ENCODE measurements at places on chromosomes 11 and 22.

DNA sequence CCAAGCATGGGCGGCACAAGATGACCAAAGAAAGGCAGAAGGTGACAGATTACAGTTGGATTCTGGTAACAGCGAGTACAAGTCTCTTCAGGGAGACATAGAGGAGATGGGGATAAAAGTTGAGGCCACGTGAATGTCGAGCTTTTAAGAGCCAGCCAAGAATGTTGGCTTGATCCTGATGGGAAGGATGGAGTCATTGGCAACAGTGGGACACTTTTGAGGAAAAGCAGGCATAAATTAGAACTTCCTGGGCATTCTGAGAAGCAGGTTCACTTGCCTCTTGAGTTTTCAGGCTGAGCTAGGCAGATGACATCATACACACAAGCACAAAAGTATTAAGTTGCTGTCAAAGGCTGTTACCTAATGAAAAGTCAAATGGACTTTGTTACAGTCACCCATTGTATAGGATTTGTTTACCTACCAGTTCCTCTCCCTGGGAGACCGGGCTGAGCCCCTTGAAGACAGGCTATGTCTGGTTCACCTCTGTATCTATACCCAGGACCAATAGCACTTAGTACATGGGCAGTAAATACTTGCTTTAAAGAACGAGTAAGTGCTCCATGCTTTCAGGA, 41.1 kb downstream of the TNRC6B start:
- no peak for DNase-seq

DNA sequence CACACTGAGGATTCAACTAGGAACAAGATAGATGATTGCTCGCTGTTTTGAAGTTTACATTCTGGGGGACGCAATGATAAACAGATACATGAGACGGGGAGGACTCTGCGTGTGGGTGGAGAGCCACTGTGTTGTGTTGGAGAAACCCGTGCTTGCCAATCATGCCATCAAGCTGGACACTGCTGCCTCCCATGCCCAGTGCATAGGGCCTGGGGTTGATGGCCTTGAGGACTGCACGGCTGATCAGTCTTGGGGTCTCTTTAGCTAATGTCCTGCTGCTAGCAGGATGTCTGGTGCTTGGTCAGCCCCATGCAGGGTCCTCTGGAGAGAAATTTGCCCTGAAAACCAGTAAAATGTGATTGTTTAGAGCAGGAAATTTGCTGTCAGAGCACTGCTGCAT, 221.2 kb upstream of the B3GAT1 start:
- DNase-seq: no peak

- DNase-seq: no peak
These were observed 8.9 kb upstream of the CLMP start for GRCh38 chr11:123203934-123204333.

GRCh38 chr11:74731301-74732094, at the start of gene CHRDL2:
CHRDL2 (minus strand) TSS chr11:74731426; CDS start chr11:74730888, 538 bp downstream.
- no peak for DNase-seq

GRCh38 chr11:85539029-85539689, 88.0 kb downstream of the DLG2 start:
- DNase-seq: no peak

GRCh38 chr22:49300951-49301397, 526.7 kb downstream of the BRD1 start:
- DNase-seq: peak; percentile 8

GRCh38 chr11:61028135-61028729, 56.8 kb downstream of the CD6 start:
- DNase-seq: no peak

DNA sequence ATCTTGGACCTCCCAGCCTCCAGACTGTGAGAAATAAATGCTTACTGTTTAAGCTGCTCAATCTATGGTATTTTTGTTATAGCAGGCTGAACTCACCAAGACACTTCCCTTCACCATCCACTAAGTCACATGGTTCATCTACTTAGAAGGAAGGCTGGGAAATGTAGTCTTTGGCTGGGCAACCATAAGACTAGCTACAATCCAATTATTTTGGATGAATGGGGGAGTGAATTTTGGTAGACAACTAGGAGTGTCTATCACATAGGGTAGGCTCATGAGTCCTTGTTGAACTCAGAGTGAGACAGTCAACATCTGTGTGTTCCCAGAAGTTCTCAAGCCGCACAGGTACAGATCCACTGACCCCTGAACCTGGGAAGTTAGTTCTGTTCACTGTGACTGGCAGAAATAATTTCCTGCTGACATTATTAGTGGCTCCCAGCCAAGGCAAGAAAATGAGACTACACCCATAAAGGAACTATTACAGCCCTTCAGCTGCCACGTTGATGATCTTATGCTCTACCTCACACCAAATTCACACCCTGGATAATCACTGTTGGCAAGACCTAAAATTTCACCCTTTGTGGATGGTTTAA, 3.1 kb upstream of the SLC35C1 start:
- no peak for DNase-seq

DNA sequence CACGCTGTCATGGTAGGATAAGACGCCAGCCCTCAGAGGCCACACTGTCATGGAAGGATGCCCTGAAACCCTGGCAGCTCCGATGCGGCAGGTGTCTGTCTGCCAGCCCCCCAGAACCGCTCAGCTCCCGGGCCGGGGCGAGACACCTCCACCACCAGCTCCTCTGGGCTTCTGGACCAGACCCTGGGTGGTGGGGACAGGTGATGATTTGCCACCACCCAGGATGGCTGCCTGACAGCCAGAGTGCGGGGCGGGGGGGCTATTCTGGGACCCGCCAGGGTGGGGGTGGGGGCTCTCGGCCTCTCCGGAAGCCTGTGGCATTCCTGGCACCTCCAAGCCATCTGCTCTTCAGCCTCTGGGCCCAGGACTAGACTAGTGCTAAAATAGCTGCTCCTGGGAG, 9.4 kb downstream of the PHLDA2 start:
- no peak for DNase-seq

GRCh38 chr11:79174045-79175008, 266.5 kb downstream of the TENM4 start:
- DNase-seq: no peak

- DNase-seq: no peak
These were observed 43.7 kb upstream of the CTTN start for GRCh38 chr11:70354629-70355028.

DNA sequence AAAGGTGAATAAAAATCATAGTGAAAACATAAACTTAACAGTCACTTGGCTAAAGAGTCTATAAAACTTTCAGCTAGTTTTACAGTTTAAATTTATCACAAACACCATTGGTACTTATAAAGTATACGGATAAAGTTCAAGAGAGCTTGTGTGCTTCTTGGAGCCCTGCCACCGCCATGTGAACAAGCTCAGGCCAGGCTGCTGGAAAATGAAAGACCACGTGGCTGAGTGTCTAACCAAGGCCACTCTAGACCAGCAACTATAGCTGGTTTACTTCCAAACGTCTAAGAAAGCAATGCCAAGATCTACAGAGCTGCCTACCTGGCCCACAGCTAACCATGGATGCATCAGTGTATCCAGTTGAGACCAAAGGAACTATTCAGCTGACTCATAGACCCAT, 66.3 kb upstream of the API5 start:
- no peak for DNase-seq

DNA sequence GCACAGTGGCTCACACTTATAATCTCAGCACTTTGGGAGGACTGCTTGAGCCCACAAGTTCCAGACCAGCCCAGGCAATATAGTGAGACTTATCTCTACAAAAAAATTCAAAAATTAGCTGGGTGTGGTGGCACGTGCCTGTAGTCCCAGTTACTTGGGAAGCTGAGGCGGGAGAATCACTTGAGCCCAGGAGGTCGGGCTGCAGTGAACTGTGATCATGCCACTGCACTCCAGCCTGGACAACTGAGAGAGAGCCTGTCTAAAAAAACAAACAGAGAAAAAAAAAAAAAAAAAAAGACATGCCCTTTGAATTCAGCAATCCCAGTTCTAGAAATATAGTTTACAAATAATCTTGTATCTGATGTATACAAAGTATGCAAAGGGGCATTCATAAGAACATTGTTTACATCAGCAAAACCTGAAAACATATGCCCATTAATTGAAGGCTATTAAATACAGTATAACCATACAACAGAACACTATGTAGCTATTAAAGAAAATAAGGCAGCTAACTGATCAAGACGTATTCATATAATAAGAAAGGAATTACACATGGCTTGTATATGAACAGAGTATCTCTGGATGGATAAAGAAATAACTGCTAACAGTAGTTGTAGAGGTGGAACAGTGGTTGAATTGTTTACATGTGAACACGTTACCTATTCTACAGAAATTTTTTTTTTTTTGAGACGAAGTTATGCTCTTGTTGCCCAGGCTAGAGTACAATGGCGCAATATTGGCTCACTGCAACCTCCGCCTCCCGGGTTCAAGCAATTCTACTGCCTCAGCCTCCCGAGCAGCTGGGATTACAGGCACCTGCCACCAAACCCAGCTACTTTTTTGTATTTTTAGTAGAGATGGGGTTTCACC, 35.7 kb downstream of the CELF1 start:
- no peak for DNase-seq

DNA sequence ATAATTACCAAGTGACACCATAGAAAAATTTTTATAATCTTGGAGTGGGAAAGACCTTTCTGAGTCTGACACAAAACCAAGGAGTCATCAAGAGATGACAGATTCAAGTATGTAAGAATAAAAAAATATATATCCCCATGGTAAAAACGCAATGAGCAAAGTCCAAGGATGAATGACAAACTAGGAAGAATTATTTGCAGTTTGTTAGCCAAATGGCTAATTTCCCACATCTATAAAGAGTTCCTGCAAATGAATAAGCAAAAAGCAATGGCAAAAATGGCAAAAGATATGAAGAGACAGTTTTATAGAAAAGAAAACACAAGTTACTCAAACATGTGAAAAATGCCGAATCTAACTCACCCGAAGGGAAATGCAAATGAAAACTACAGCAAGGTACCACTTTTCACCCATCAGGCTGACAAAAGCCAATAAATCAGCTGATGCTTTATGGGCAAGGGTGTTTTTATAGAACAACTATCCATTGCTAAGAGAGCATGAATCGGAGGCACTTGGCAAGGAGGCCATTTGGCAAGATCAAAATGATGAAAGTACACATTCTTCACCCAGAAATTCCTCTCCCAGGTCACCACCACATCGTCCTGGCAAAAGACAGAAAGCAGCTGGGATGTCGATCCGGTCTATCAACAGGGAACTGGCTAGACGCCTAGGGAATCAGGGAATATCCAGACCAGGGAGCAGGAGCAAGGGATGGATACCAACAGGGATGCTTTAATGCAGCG, 21.1 kb upstream of the KLHL35 start:
- DNase-seq: no peak

DNA sequence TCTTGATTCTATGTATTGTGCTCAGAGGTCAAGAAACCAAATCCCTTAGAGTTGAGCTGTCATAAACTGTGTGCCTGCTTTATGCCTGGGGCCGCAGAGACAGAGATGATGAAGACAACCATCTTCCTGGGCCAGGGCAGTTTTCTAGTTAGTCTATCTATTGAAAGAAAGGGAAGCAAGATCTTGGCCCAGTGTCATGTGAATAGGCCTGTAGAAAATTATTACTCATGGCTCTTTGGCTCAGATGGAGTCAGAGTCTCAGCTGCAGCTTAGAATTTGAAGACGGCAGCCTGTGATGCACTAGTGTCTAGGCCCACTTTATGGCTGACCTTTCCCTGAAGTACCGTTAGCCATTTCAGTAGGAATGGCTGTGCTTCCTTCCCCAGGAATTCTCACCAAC, 112.0 kb downstream of the DBX1 start:
- DNase-seq: no peak

- DNase-seq: no peak
These were observed 739 bp upstream of the MRGPRE start for GRCh38 chr11:3232956-3233355.

GRCh38 chr11:117273550-117274289, 17.4 kb upstream of the BACE1-AS start:
- DNase-seq: no peak

DNA sequence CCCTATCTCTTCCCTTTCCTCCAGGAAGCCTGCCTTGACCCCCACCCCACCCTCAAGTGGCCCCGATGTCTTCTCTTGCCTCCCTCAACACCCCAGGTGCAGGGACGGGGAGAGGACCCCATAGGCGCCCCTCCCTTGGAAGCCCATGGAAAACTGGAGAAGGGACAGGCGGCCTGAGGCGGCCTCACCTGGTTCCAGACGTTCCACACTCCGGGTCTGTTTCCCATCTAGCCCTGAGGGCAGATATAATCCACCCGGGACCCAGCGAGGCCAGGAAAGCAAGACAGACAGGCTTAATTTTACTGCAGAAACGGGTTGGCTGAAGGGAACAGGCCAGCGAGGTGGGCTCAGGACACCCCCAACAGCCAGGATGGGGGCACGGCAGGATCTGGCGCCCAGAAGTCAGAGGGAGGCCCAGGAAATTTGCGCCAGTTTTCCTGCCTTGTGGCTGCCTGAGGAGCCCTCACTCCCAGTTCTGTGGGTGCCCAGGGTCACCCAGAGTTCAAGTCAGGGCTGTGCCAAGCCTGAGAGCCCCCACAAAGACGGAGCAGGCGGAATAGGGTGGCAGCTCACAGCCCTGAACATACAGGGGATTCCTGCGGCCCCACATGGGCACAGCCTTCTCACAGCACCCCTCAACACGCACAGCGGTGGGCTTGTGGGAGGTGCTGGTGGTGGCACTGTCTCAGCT, 3.0 kb upstream of the SIGIRR start:
- DNase-seq: peak; percentile 7

GRCh38 chr11:10038521-10039302, 255.3 kb downstream of the SBF2 start:
- no peak for DNase-seq

- DNase-seq: no peak
These were observed 1.2 kb upstream of the PPP1R14B start for GRCh38 chr11:64247729-64248531.

DNA sequence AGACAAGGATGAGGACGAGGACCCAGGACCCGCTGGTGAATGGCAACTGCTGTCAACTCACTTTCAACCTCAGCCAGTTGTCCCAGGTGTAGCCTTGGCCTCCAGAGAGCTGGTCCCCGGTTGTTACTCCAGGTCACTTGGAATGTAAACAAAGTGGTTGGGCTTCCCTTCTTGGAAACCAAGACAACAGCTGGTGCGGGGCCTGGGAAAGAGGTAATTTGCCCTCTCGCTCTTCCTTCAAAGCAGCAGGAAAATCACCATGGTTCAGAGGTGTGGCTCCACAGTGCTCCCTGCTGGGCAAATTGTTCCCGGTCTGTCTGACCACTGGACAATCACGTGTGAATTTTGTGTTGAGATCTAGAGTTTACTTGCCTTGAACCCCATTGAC, 15.0 kb downstream of the SLC1A2 start:
- no peak for DNase-seq

GRCh38 chr11:70482529-70482917, 84.2 kb downstream of the CTTN start:
- no peak for DNase-seq
